ENCODE measurements at places on chromosomes 12 and 14. TPM values are rescaled to one million over a fixed set of nuclear protein-coding genes. Genes with fewer than 3 reads are reported as not detected.

- H3K27me3 ChIP-seq: no peaks in the 10 kb centered on the region
- H3K4me1 ChIP-seq: no peaks in the 10 kb centered on the region
- no peaks in the 10 kb centered on the region for H3K36me3 ChIP-seq
- DNase-seq: no peak
- H3K27ac ChIP-seq: no peak overlapping the region
Observed at GRCh38 chr12:76074701-76075336, 9.7 kb downstream of the NAP1L1 start.

The A2ML1 gene
- polyA plus RNA-seq: 0.38 TPM

The CCDC177 gene
- not detected for polyA plus RNA-seq

- no peak for DNase-seq
- H3K27ac ChIP-seq: peak overlapping the region; percentile 91
- H3K27me3 ChIP-seq: no peaks in the 10 kb centered on the region
- H3K36me3 ChIP-seq: no peaks in the 10 kb centered on the region
Observed at GRCh38 chr12:65925626-65926025, 101.3 kb downstream of the HMGA2 start.

- no peak overlapping the region for H3K27ac ChIP-seq
- peaks cover 4% of the 10 kb centered on the region for H3K4me1 ChIP-seq
- DNase-seq: no peak
- peaks cover 4% of the 10 kb centered on the region for H3K27me3 ChIP-seq
- no peak overlapping the region for H3K4me3 ChIP-seq
Observed at GRCh38 chr12:113436993-113437728, 15.0 kb downstream of the SDSL start.

The EMP1 gene
- polyA plus RNA-seq: 52.6 TPM

GRCh38 chr14:60649875-60650372 lies 647 bp upstream of the SIX1 start:
- peak overlapping the region; percentile 44 for H3K27ac ChIP-seq
- peak; percentile 15 for DNase-seq
- peak overlapping the region; percentile 50 for H3K4me3 ChIP-seq
- no peaks in the 10 kb centered on the region for H3K36me3 ChIP-seq

DNA sequence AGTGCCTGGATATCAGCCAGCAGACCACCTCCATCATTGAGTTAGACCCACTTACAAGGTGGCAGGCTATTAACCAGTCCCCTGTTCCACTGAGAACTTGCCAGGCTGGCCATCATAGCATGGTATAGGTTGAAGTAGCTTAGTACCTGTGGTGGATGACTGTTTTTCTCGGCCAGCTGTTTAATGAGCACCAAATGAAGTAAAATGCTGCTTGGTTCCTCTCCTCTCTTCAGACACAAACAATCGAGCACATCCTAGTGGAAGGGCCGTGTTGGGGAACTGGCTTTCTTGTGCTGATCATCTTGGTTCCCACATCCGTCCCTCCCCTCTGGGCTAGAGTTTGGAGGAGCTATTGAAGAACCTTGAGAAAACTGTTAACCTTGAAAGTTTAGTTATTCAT lies 486.2 kb downstream of the RAD51B start:
- H3K4me3 ChIP-seq: no peak overlapping the region
- H3K27ac ChIP-seq: peak overlapping the region; percentile 87
- no peaks in the 10 kb centered on the region for H3K27me3 ChIP-seq

The VRTN gene
- 0.35 TPM for polyA plus RNA-seq

DNA sequence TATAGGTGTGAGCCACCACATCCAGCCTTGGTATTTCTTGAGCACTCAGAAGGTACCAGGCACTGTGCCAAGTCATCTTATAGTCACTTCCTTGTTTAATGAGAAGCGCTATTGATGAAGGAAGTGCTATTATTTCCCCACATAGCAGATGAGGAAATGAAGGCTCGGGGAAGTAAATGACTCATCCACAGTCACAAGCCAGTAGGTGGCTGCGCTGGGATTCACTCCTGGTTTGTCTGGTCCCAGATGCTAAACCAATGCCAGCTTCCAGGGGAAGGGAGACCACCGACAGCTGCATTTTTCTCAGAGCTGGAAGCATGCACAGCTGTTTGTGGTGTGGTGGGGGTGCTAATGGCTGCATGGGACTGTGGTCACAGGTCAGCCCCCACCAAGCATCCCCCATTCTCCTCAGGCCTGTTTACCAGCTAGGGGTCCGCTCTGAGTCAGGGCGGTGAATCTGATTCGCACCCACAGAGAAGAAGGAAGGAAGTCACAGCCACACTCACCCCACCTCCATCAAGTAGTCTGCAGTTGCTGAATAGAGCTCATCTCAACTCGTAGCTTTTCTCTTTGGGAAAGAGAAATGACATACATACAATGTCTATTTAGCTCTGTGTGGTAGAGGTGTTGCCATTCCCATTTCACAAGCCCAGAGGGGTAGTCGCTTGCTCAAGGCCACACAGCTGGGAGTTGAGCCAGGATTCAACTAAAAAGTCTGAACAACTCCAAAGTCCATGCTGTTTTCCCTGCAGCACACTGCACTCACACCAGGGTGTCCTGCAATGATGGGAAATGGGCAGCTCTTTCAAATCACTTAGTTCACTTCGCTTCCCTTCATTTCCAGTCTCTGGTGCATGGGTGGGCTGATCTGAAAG lies 6.3 kb upstream of the LTBP2 start:
- H3K36me3 ChIP-seq: no peaks in the 10 kb centered on the region
- no peak for DNase-seq
- H3K4me1 ChIP-seq: peaks cover 25% of the 10 kb centered on the region
- H3K27me3 ChIP-seq: no peaks in the 10 kb centered on the region
- no peak overlapping the region for H3K4me3 ChIP-seq
- peak overlapping the region; percentile 67 for H3K27ac ChIP-seq

- DNase-seq: no peak
- no peak overlapping the region for H3K27ac ChIP-seq
- H3K27me3 ChIP-seq: no peaks in the 10 kb centered on the region
- no peaks in the 10 kb centered on the region for H3K4me1 ChIP-seq
Observed at GRCh38 chr12:27500546-27500945, 23.5 kb upstream of the PPFIBP1 start.

DNA sequence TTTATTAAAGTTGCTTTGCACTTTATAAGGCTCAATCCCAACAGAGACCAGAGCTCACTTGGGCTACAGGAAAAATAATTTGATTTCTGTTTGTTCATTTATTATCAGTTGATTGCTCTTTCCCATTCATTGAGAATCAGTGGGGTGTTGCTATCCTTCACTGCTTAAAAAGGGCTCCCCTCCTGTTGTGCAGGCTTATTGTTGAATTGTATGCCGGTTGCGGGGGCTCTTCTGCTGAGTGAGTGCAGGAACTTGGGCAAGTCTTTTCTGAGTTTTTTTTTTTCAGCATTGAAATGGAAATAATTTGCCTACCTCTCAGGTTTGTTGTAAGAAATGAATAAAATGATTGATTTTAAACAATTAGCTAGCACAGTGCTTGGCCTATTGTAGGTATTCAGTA lies 32.6 kb downstream of the AKAP6 start:
- no peaks in the 10 kb centered on the region for H3K27me3 ChIP-seq
- no peaks in the 10 kb centered on the region for H3K36me3 ChIP-seq
- peaks cover 15% of the 10 kb centered on the region for H3K4me1 ChIP-seq
- DNase-seq: no peak
- no peak overlapping the region for H3K27ac ChIP-seq

GRCh38 chr14:85010186-85010585 lies 519.8 kb upstream of the FLRT2 start:
- no peak overlapping the region for H3K27ac ChIP-seq
- H3K4me1 ChIP-seq: no peaks in the 10 kb centered on the region
- no peak overlapping the region for H3K4me3 ChIP-seq

The KRT72 gene
- polyA plus RNA-seq: not detected

The OR4E2 gene
- polyA plus RNA-seq: not detected

DNA sequence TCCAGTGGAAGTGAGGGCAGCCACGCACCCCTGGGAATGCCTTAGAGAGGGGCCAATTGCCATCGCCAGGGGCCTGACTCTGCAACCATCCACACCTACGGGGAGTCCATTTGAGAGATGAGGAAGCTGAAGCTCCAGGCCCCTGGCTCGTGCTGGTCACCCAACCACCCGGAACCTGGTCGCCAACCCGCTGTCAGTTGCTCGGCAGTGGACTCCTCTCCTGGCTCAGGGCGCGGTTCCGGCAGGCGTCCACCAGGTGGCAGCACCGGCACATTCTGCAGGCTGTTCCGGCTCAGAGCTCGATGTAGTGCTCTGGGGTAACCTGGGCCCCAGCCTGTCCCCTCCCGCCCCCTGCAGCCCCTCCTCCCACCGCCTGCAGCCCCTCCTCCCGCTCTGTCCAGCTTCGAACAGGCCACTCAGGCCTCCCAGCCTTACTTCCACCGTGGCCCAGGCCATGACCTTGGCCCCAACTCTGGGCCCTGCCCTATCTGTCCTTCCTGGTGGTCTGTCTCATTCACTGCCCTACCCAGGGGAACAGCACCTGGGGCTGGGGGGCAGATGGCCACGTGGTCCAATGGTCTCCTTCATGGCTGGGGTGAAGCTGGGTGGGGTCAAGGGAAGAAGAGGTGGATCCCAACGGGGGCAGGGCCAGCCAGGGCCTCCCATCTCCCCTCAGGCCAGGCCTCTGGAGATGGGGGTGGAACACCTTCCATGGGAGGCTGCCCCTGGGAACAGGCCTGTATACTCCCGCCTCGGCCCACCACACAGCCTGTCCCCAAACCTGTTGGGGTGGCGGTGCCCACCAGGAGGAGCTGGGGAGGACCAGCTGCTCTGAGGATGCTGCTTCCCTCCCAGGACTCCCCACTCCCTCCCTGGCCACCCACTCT lies 15.7 kb downstream of the SIVA1 start:
- H3K4me1 ChIP-seq: peaks cover 4% of the 10 kb centered on the region
- peak overlapping the region; percentile 77 for H3K27ac ChIP-seq
- peak; percentile 93 for DNase-seq
- no peaks in the 10 kb centered on the region for H3K36me3 ChIP-seq

- DNase-seq: peak; percentile 22
- no peaks in the 10 kb centered on the region for H3K36me3 ChIP-seq
- peaks cover 49% of the 10 kb centered on the region for H3K4me1 ChIP-seq
- peak overlapping the region; percentile 91 for H3K27ac ChIP-seq
Observed at GRCh38 chr12:63918800-63919300, 74.3 kb downstream of the SRGAP1 start.

The NFE2 gene
- polyA plus RNA-seq: 0.83 TPM

DNA sequence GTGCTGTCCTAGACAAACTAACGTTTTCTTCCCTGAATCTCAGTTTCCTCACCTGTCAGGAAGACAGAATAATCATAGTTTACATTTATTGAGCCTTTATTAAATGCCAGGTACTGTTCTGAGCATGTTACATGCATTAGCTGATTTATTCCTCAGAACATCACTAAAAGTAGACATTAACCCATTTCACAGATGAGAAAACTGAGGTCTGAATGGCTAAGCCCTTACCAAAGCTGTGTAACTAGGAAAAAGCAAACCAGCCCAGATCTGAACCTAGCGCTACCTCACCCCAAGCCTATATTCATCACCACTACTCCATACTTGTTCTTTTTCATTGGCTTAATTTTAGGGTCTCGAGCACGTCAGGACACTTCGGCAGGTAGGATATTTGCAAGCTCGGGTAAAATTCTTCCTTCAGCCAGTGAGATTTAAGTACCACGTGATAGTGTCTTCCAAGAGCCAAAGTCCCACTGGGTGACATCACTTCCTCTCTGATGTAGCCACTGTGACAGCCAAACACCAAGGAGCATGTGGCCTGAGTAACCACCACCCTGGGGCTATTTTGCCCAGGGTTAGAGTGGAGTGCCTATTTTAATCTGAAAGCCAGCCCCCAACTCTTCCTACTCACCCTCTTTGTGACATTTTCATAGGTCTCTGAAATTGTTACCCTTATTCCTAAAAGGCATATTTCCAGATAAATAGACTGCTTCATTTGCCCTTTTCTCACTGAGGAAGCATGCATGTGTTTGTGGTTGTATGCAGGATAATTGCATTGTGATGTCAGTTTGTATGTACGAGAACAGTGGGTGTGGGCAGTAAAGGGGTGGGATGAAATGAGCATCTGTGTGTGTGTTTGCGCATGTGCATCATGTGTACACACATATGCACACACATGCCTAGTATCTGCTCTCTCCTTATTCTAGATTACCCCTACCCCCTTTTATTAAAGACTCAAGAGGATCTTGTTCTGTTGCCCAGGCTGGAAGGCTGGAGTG lies 62.2 kb upstream of the WSCD2 start:
- no peaks in the 10 kb centered on the region for H3K4me1 ChIP-seq
- no peaks in the 10 kb centered on the region for H3K36me3 ChIP-seq
- no peak overlapping the region for H3K27ac ChIP-seq

DNA sequence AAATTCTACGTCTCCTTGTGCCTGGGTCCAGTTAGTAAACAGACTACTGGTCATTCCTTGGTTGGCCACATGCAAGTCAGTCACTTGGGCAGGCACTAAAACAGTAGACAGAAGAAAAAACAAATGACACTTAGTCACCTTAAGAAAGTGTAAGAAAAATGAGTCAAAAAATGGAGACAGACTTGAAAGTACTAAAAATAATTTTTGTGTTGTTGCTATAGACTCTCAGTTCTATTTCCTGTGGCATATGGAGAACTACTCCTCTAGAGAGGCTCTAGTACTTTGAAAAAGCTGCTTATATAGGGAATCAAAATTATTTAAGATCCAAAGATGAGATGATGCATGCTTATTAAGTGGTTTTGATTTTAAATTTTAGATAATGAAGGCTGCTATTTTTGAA lies 56.0 kb downstream of the PTPRB start:
- no peak for DNase-seq
- no peaks in the 10 kb centered on the region for H3K36me3 ChIP-seq
- no peak overlapping the region for H3K27ac ChIP-seq
- no peak overlapping the region for H3K4me3 ChIP-seq
- H3K27me3 ChIP-seq: no peaks in the 10 kb centered on the region

- no peaks in the 10 kb centered on the region for H3K36me3 ChIP-seq
- DNase-seq: peak; percentile 41
- no peaks in the 10 kb centered on the region for H3K27me3 ChIP-seq
- H3K27ac ChIP-seq: peak overlapping the region; percentile 99
Observed at GRCh38 chr14:102088012-102088792, 1.4 kb upstream of the HSP90AA1 start.

DNA sequence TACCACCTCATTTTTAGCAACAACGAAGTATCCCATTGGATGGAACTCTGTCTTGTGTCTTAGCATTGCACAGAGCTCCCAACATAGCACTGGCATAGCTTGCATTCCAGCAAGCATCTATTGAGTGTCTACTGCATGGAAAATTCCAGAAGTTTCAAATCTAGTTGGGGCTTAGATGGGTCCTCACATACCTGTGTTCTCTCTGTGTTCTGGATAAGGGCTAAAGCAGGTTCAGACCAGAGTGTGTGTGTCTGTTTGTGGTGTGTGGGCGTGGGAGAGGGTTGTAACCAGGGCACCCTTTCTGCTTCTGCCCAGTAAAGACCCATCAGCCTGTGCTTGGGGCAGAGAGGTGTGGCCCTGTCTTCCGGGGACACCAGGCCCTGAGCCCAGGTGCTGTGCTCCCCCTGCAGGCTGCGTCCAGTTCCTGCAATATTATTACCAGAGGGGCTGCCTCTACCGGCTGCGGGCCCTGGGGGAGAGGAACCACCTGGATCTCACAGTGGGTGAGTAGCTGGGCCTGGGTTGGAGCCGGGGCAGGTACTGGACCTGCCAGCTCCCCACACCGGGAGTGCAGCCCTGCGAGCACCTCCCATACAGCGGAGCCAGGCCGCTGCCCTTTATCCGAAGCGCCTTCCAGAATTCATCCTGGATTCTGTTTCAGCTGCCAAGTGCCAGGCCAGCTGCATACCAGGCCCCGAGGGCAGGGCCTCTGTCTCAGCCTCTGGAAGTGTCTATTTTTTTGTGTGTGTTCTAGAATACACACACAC lies 20.3 kb downstream of the RHOF start:
- no peak overlapping the region for H3K4me3 ChIP-seq
- H3K36me3 ChIP-seq: no peaks in the 10 kb centered on the region
- no peaks in the 10 kb centered on the region for H3K27me3 ChIP-seq
- H3K4me1 ChIP-seq: peaks cover 10% of the 10 kb centered on the region
- H3K27ac ChIP-seq: no peak overlapping the region

- H3K36me3 ChIP-seq: no peaks in the 10 kb centered on the region
- H3K4me1 ChIP-seq: no peaks in the 10 kb centered on the region
- no peak for DNase-seq
- H3K27ac ChIP-seq: no peak overlapping the region
- no peak overlapping the region for H3K4me3 ChIP-seq
Observed at GRCh38 chr14:32821964-32822653, 116.6 kb upstream of the NPAS3 start.

All from hepatocyte (in vitro differentiated cells).